Effector memory CD8-positive, alpha-beta T cell (primary cell): ENCODE measurements at places on chromosomes 7 and 10.

- no peak for DNase-seq
Observed at GRCh38 chr7:117014673-117015133, 61.4 kb downstream of the ST7 start.

DNA sequence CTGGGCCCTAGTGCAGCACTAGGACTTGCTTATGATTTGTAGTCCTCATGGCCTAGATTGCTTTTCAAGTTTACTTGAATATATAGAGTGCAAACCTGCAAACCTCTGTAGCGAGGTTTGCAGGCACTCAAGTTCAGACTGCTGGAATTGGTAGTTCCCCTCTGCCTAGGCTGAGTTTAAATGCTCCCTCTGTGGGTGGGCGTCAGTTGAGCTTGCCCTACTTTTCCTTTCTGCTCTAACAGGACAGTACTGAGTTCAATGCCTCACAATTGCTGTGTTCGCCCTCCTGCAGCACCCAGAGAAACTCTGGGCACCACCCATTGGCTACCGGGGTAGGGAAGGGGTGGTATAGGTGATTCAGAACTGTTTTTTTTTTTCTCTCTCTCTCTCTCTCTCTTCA, 31.6 kb downstream of the MYO3A start:
- DNase-seq = no peak

GRCh38 chr7:35253710-35254495, at the start of gene TBX20:
TBX20 (minus strand) TSS chr7:35254100; CDS start chr7:35253620, 480 bp downstream.
- DNase-seq = no peak

DNA sequence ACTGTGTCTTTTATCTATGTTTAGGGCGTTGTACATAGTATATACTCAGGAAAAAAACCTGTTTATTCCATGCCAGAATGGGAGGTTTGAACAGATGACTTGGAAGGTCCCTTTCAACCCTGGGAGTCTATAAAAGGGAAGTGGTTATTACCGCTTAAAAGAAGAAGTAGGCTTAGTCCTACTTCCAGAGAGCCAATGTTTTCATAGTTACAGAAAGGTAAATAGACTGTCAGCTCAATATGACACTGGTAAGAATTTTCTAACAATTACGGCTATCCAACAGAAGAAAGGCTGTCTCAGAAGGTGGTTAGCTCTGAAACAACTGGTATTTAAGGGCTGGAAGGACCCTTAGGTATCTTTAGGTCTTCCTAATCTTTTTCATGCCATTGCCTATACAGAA, 1.1 kb upstream of the TFAM start:
- no peak for DNase-seq

DNA sequence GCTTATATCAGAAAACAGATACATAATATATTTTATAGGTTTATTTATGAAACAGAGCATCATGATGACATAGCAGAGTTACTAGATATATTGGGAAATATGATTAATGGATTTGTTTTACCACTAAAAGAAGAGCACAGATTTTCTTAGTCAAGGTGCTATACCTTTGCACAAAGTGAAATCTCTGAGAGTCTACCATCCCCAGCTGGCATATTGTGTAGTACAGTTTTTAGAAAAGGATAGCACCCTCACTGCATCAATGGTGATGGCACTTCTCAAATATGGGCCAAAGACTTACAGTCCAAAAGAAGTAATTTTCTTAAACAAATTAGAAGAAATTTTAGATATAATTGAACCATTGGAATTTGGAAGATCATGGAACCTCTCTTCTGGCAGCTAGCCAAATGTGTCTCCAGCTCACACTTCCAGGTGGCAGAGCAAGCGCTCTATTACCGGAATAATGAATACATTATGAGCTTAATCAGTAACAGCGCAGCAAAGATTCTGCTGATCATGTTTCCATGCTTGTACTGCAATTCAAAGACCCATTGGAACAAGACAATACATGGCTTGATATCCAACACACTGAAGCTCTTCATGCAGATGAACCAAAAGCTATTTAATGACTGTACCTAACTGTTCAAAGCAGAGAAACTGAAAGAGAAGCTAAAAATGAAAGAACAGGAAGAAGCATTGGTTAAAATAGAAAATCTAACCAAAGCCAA, 21.9 kb upstream of the CREB3L2 start:
- DNase-seq = no peak

GRCh38 chr7:48708635-48709034, 215.7 kb upstream of the CDC14C start:
- DNase-seq = no peak

DNA sequence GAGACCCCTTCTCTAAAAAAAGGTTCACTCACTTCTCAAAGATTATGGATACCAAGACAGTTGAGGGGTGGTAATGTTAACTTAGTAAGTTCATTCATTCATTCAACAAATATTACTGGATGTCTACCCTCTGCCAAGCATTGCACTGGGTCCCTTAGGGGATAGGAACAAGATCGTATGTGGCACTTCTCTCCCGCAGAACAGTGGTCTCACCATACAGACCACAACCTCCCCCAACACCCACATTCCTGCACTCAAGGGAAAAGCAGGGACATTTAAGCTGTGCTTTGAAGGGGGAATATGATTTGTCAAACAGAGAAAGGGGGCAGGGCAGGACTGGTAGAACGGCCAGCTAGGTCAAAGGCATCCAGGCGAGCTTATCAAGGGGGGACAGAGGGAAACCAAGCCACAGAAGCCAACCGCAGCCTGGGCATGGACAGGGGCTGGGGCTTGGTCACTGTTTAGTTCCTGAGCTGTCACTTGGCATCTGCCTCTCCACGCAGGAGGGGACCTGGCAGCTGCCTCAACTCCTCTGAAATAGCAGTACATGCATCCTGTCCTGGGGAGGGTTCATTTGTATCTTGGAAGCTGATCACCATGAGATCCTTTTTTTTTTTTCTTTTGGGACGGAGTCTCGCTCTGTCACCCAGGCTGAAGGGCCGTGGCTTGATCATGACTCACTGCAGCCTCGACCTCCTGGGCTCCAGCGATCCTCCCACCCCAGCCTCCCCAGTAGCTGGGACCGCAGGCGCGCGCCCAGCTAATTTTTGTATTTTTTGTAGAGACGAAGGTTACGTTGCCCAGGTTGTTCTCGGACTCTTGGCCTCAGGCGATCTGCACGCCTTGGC, 949 bp upstream of the CLIP2 start:
- no peak for DNase-seq

DNA sequence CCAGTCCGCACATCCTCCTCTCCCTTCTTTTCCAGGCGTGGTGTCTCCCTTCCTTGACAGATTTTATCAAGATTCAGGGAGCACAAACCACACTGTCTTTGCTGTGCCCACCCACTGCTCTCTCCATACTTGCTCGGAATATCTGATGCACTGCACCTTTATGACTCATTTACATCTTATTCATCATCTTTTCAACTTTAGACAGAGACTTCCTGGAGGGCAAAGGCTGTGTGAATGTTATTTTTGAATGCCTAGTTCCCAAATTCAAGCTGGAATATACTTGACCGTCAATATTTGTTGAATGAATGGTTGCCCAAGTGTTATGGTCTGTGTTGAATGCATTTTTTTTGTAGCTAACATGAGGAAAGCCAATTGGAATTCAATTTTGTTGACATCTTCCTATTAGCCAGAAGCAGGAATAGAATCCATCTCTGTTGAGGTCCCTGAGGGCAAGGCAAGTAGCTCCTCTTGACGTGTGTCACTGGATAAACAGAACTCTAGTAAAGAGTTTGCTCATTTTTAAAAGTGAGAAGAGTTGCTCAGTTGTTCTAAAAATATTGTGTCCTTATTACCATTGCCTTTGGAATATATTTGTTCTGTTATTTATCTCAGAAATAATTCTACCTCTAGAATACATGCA, 95.0 kb downstream of the KLF6 start:
- no peak for DNase-seq

- DNase-seq = no peak
Observed at GRCh38 chr7:8442051-8442813, 8.8 kb downstream of the NXPH1 start.

DNA sequence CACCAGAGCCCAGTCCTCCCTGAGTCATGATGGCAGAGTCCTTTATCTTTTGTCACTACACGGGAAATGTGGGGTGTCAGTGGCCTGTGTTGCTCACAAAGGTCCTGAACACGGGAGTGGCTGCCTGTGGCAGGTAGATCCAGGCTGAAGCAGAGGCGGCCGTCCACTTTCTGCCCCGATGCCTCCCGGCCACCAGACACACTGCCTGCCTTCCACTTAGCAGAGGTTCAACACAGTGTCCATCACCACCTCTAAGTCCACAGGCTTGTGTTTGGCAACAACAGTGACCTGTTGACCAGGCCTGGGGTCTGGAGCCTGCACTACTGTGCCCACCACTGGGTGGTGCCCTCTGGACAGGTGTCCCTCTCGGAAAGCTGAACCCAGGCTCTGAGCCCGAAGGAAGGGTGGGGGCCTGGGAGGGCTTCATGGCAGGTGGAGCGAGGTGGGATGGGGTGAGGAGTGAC, 49.9 kb upstream of the CAMK2B start:
- DNase-seq = no peak
